ENCODE measurements at places on chromosomes 16 and 17.

DNA sequence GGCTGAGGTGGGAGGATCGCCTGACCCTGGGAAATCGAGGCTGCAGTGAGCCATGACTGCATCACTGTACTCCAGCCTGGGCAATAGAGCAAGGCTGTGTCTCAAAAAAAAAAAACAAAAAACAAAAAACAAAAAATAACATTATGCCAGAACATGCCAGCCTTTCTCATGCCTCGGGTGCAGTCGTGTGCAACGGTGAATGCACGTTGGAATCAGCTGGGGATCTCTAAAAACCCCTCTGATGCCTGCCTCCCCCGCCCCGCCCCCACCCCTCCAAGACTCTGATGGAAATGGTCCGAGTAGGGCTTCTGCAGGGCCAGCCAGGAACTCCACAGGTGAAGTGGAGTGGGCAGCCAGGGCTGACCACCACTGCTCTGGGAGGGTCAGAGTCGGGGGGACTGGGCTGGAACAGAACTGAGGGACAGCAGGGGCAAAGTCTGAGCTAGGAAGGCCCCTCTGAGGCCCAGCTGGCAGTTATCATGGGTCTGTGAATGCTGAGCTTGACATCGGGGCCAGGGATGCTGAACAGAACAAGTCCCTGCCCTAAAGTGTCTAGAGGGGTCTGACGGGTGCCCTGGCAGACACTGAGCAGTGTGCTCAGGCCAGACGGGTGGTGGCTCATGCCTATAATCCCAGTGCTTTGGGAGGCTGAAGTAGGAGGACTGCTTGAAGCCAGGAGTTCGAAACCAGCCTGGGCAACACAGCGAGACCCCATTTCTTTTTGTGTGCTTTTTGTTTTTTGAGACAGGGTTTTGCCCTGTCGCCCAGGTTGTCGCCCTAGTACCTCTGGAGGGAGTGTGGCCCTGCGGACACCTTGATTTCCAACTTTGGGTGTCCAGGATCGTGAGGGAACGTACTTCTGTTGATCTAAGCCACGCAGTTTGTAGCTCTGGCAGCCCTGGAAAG lies 193.4 kb upstream of the GSE1 start:
- DNase-seq, result no peak

DNA sequence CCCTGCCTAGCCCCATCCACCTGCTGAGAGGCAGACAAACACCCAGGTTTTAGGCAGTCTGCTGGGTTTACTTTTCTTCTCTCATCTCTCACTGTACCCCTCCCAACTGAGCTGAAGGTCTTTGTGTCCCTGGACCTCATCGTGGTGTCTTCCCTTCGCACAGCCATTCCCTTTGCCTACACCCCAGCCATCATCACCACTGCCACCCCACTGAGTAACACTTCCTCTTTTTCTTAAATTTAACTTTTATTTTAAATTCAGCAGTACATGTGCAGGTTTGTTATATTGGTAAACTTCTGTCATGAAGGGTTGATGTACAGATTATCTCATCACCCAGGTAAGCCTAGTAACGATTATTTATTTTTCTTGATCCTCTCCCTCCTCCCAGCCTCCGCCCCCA lies 188.3 kb upstream of the MON1B start:
- DNase-seq, result no peak

- no peak for DNase-seq
Measured at GRCh38 chr16:27365142-27366089, 36.6 kb upstream of the IL21R start.

DNA sequence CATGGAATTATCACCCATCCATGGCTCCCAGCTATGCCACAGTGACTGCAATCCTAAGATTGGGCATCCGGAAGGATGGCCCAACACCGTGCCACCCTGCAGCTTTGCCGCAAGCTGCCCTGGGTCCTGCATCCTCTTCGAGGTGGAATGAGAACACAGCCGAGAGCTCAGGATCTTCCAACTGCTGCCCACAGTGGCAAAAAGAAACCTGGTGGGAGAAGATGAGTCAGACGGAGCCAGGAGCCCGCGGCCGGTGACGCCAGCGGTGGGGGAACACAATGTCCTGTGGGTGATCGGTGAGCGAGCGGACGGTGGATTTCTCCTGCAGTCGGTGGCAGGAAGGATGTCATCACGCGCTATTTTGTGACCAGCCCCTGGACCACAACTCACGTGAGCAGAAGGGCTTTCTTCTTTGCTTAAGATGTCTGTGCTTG lies 20.1 kb downstream of the CD7 start:
- DNase-seq, result no peak

DNA sequence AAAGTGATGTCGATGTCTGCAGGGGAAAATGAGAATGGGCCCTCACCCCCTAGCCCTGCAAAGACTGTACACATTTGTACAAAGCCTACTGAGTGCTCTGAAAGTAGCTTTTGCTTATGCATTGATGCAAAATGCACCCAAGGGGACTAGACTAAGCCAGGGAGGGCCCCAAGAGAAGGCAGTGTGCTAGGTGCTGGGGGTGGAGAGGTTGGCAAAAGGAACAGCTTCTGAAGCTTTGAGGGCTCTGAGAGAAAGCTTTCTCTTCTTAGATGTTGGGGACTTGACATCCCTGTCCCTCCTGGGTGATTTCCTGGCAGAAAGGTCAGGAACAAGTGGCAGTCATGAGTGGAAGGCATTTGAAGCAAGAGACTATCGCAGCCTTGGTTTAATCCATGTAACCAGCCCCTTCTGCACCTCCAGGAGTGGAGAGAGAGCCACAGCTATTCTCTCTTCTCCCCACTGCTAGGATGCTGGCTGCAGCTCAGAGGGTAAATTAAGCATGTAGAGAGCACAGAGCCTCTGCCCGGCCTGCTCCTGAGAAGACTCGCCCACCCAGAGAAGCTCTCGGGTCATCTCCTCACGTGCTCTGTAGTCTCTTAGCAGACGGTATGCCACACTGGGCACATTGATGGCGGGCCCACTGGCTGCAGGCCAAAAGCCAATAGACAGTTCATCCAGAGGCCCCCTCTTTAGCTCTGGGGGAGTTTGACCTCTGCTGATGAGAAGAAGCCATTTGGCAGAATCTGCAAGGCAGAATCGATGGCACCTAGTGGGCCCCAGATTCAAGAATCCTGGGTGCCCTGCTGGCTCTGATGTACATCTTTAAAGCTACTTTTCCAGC lies 221.4 kb downstream of the MSI2 start:
- no peak for DNase-seq

- no peak for DNase-seq
Measured at GRCh38 chr17:37160944-37161343, 212.2 kb downstream of the AATF start.

GRCh38 chr16:19662351-19662750 lies 55.7 kb downstream of the KNOP1 start:
- no peak for DNase-seq

DNA sequence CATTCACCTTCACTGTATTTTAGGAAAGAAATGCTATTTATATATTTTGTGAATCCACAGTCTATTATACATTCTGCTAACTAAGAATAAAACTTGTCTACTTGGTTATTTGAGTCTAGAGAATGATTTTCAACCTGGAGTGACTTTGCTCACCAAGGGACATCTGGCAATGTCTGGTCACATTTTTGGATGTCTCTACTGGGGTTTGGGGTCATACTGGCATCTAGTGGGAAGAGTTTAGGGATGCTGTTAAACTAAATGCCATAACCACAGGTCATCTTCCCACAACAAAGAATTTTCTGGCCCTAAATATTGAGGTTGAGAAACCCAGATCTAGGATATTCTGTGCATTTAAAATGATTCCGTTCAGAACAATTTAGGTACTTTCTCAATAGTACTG lies 26.0 kb downstream of the KCNJ16 start:
- no peak for DNase-seq

- no peak for DNase-seq
Measured at GRCh38 chr16:31508706-31509195, 560 bp upstream of the RUSF1 start.

- DNase-seq, result no peak
Measured at GRCh38 chr17:62870552-62870971, 62.4 kb upstream of the MARCHF10 start.

- DNase-seq, result no peak
Measured at GRCh38 chr16:83308414-83308813, 499.4 kb upstream of the HSBP1 start.

DNA sequence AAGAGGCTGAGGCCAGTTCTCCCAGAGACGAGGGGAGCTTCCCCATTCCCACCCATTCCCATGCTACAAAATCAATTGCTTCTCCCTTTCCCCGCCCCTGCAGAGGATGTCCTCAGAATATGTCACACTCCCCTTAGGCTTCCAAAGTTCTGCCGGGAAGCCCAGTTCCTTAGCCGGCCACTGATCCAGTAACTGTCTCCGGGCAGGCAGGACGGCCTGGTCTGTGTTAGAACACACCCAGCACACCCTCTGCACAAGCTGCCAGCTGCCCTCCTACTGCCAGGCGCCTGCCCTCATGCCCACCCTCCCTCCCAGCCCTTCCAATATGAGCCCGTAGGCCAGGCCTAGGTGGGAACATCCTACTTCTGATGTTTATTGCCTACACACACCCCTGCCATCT lies 31.1 kb downstream of the SGSM2 start:
- no peak for DNase-seq

DNA sequence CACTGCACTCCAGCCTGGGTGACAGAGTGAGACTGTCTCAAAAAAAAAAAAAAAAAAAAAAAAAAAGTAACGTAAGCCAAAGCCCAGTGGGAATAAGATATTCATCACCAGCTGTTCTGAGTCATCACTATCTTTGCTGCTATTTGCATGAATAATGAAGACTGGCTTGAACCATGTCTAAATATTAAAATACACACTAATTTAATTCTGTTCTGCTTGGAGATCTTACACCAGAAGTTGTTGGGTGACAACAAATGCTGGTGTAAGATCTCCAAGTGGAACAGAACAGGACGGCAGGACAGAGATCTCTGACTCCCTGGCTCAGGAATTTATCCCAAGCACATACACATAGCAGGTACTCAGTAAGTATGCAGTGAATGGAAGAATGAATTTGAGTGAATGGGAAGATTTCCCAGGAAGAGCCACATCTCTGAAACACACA lies 19.6 kb downstream of the DNAH17 start:
- DNase-seq, result no peak

DNA sequence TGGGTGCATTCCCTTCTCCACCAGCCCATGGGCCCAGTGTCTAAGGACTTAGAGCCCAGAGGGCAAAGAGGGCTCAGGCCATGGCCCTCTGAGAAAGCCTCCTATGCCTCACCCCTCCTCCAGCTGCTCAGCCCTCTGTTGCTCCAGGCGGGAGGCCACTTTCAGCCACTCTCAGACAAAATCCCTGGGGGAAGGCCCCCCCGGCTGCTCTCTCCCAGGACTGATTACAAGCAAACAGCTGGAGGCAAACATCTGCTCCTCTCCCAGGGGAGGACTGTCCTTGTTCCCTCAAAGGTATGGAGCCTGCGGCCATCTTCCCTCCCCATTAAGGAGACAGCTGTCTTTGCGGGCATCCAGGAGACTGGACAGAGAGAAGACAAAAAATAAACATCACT lies 54.9 kb upstream of the DLX4 start:
- DNase-seq, result no peak
